ENCODE measurements at places on chromosomes 3 and 15. TPM values are rescaled to one million over a fixed set of nuclear protein-coding genes. Genes with fewer than 3 reads are reported as not detected.

GRCh38 chr3:37668431-37668817, 193.3 kb upstream of the CTDSPL start:
- no peak for DNase-seq

GRCh38 chr15:50676799-50677483, 9.7 kb downstream of the TRPM7 start:
- no peak for DNase-seq

GRCh38 chr3:169283951-169284350, 379.6 kb downstream of the MECOM start:
- DNase-seq: no peak

DNA sequence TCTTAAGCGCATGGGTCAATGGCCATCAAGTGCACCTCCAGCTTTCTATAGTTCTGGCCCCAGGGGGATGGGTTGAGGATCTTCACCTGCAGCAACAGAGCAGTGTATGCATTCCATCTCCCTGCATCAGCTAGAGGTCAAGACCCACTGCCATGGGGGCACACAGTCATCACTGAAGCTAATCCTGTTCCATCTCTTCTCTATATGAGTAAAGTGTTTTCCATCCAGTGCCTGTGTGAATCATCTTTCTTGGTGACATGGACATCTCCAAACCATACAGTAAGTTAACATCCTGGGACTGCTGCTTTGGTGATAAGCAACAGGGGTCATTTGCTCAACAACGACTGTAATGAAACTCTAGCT, 4.4 kb upstream of the ENTPD3 start:
- no peak for DNase-seq

The SHF gene
- 15.4 TPM for total RNA-seq

The AQP9 gene
- total RNA-seq: 9.3 TPM

The VWA5B2 gene
- 0.53 TPM for total RNA-seq

The GOLGA6B gene
- not detected for total RNA-seq

All from sciatic nerve (tissue), 2 donors.